ENCODE measurements at places on chromosomes 1 and 21.

DNA sequence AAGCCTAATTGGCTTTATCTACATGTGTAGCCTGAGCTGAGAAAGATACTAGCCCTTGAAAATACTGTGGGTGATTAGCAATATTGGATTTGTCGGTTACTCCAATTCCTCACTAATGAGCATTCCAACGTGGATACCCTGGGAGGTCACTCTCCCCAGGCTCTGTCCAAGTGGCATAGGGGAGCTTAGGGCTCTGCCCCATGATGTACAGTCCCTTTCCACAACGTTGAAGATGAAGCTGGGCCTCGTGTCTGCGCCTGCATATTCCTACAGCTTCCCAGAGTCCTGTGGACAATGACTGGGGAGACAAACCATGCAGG, 2.6 kb downstream of the RCC1 start:
- DNase-seq: no peak

GRCh38 chr1:183195142-183195574, 9.1 kb downstream of the LAMC2 start:
- DNase-seq: no peak

DNA sequence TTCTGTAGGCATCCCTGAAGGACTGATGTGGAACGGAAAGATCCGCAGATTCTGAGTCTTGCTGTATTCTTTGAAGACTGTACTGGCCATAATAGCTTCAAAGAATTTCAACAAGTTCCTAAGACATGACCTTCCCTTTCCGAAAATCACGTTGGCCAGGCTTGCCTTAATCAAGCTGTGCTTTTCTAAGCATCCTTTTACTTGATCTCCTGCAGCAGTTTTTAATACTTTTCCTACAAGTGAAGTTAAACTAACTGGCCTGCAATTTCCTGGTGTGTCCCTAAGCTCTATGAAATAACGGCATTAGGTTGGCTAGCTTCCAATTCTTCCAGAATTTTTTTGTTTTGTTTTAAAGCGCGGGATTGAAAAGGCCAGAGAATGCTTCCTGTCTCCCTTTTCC, 40.3 kb downstream of the SPAG17 start:
- DNase-seq: no peak

DNA sequence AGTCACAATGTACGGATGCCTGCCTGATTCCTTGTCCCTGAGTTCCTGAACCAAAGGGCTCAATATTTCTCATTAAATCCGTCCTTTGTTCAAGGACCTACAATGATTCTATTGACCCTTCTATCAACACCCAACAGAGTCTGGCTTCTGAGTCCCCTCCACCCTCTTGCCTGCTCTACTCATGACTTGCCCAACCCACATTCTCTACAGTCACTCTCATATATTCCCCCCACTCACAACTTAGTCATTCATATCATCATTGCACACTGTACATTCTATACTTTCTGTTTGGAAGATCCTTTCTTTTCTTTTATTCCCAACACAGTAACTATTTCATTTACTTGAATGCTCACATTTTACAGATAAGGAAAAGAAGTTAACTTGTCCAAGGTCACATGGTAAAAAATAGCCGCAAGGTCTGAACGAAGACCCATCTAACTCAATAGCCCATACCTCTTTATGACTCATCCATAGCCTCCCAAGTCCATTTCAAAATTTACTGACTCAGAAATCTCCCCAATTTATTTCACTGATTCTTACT, 3.6 kb downstream of the OTUD7B start:
- DNase-seq: no peak

DNA sequence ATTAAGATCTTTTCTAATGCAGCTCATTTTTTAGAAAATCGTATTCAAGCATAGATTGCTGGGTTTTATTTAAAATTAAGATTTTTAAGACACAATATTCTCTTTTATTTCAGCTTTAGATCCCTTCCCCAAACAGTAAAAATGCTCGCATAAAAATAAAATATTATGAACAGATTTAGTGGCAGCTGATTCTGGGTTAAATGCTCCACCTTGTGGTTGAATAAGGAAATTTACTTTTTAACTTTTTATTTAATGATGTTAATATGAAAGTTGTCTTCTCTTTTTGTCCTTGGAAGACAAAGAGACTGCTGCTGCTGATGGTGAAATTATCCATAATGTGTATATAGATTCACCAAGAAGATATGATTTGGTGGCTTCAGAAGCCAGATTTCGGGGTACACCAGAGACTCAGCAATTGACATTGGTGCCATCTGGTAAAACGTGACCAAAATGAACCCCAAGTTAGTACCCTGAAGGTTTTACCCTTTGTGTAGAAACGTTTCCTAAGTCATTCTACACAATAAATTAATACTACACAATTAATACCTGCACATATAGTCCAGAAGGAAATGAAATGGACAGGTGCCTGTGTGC, 128.0 kb downstream of the ADAMTS1 start:
- no peak for DNase-seq

GRCh38 chr1:45772971-45773370, 22.5 kb upstream of the IPP start:
- DNase-seq: no peak

DNA sequence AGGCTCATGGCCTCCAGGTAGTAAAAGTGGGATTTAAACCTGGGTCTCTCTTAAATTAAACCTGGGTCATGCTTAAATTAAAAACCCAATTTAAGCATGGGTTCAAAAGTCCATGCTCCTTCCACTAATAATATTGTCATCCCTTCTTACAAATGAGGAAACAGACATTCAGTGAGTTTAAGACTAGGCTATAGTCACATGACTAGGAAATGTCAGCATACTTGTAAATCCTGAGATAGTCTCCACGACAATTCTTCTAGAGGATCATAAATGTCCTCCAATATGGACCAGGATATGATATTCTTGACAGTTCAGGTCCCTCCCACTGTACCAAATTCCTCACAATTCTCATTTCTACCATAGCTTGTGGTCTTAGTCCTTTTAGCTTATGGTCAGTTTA, 10.5 kb upstream of the IGFN1 start:
- DNase-seq: no peak

- no peak for DNase-seq
Observed at GRCh38 chr1:183126000-183126366, 60.1 kb upstream of the LAMC2 start.

- no peak for DNase-seq
Observed at GRCh38 chr1:29117381-29117780, 6.3 kb downstream of the TMEM200B start.

DNA sequence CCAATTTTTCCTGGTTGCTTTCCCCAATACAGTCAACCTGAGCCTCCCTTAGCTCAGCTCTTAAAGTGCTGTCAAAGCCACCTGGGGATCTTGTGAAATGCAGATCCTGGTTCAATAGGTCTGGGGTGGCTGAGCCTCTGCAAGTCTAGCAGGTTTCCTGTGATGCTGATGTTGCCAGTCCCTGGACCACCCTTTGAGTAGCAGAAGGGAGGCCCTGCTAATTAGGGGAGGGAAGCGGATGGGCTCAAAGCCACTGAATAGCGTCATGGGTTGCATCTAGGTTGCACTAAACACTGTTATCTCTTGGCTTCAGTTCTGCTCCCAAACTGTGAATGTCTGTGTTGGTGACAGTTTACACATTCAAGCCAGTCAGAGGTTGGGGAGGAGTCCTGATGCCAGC, 127.2 kb downstream of the KAZN start:
- no peak for DNase-seq

DNA sequence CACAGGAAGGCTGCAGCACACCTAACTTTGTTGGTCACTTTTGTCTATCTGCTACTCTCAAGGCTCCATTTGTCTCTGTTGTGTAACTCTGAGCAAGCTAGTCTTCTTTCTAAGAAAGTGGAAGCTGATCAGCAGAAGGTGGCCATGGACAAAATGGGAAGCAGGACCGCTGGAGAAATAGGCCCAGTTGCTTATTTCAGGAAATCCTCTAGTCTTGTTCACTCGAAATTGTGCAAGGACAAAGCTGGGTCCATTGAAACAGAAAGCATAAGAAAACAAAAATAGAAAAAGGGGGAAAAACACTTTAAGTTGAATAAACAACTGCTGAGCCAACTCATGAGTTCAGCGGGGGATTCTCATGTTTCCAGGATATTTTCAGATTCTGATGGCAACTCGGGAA, 150.1 kb downstream of the PBX1 start:
- no peak for DNase-seq

DNA sequence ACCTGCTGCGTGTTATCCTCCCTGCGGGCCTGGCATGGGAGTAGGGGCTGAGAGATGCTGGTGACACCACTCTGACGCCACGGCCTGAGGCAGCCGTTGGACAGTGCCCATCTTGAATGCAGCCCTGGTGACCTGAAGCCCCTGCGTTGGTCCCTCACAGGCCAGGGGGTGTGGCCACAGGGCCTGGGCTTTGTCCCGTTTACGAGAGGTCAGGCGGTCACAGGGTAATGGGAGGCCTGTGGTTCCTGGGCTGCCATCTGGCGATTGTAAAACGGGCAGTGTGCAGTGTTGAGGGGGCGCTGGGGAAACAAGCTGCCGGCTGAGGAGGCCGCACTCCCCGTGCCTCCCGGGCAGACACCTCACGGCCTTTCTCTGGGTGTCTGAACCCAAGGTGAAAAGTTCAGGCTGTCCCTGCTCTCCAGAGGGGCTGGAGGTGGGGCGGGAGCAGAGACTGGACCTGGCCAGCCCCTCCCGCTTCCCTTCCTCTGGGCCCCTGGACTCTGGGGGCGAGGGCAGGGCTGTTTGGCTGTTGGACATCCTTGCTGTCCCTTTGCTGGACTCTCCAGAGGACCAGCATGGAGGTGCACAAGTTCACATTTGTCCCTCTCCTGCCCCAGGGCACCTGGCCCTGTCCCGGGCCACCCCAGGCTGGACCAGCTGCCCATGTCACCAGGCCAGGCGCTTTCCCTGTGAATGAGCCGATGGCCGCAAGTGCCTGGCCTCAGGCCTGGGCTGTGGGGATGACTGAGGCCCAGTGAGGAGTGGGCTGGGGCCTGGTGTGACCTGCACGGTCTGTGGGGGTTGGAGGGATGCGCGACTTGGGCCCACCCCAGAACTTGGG, 42.4 kb downstream of the SKI start:
- DNase-seq: no peak

DNA sequence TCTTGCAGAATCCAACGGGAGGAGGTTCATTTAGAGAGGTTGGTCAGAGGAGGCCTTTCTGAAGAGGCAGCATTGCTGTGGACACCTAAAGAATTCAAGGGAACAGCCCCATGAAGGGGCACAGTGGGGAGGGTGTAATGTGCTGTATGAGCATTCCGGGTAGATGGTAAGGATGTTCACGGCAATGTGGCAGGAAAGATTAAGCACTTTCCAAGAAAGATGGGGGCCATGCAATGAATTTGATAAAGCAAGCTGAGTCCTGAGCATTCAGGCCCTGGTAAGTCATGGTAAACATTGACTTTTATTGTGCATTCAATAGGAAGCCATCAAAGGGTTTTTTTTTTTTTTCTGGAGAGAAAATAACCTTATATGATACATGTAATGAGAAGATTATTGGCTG, 166.6 kb downstream of the GREM2 start:
- no peak for DNase-seq

DNA sequence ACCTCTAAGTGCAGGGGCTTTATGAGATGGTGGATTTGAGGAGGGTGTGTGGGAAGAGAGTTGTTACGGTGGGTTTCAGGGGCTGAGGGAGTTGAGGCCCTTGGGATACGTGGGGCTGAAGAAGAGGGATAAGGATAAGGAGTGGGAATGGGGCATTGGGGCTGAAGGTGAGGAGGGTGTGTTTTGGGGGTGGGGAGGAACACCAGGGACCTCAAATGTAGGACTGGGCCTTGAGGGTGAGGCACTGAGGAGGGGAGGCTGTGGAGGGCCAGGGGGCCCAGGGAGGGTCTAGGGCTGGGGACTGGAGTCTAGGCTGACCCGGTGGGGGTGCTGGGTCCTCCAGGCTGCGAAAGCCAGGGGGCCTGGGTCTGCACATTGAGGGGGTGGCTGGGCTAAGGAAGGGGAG, 1.2 kb upstream of the PLEKHM2 start:
- no peak for DNase-seq

DNA sequence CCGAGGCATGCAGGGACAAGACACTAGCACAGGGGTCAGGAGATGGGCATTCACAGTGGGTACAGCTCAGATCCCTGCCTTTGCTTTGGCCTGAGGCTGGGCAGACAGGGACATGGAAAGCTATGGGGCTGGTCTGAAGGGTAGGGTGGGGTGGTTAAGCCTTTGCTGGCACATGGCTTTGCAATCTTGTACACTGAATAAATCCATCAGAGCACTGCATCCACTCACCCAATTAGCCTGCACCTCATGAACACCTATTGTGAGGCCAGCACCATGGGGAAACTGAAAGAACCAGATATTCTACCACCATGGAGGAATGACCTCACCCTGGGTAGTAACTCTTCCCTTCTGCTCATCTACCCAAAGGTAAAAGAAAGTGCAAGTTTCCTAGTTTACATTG, 199.6 kb upstream of the LMO4 start:
- no peak for DNase-seq

DNA sequence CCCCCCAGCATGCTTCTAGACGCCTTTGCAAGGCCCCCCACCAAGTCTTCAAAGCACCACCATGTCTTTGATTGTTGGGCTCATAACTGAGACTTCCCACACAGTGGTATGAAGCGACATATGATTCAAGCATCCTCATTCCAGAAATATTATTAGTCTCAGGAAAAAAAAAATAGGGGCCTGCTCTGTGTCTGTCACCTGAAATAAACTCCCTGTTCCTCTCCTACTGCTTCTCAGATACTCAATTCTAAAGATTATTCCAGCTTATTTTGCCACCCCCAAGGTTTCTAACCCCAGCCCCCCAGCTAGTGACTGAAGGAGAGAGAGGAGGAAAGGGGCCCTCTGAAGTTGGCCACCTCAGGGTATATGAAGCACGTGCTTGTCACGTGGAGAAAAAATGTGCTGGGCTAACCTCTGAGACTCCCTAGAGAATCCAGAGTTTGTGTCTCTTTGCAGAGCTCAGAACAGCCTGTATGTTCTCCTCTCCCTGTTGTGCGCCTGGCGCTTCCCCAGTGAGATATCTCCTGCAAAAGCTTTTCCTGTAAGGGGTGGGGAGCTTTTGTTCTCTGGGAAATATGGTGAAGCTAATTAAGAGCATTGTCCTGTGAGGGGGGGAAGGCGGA, 35.9 kb upstream of the RASAL2 start:
- peak; percentile 48 for DNase-seq

GRCh38 chr1:189657715-189658114, 819.9 kb downstream of the BRINP3 start:
- DNase-seq: no peak

- DNase-seq: no peak
Observed at GRCh38 chr1:27544834-27545233, 54.9 kb upstream of the WASF2 start.

DNA sequence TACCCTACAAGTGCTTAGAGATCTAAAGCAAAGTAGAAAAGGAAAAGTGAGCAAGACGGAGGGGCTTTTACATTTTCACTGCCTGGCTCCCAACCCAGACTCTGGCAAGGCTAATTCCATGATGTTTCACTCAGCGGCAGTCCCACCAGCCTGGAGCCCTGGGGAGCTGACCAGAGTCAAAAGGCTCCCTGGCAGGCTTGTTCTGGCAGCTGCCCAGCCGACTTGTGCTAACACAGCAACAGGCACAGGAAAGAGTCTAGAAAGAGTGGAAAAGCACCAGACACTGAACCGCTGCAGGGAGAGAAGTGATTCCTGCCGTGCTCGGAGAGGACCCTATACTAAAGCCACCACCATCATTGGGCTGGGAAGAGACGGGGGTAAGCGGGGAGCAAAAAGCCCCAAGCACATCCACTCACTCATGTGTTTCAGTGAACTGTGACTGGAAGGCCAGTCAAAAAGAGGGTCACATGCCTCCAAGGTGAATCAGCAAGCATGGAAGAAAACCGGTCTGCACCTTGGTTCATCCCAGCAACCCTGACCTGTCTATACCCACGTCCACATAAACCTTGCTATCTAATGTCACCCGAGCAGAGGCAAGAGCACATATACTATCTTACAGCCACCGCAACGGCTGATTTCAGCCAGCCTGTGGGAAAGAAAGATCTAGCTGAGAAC, 8.0 kb downstream of the SMIM12 start:
- DNase-seq: no peak
